Right forelimb (tissue), 1 donor: ENCODE measurements at places on chromosomes 11 and 22.
A peak's percentile ranks its signal among the peaks of the same experiment; 100 is the strongest.

DNA sequence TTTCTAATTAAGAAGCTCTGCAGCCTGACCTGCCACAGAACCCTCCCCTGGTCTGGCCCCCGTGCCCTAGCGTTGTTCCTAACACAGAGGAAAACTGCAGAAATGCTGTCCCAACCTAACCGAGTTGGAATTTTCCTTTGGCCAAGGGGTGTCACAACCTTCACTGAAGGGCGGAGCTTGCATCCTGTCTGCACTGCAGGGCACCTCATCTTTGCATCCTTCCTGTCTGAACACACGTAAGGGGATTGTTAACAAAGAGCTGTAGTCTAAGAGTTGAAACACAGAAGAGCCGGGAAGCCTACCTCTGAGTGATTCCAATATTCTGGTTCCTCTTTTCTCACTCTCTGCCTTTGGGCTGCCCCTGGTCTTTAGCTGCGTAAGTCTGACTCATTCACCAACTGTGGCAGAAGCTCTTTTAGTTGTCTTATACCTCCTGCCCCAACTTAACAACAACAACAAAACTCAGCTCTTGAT, 1.6 kb downstream of the DIXDC1 start:
- DNase-seq: no peak

DNA sequence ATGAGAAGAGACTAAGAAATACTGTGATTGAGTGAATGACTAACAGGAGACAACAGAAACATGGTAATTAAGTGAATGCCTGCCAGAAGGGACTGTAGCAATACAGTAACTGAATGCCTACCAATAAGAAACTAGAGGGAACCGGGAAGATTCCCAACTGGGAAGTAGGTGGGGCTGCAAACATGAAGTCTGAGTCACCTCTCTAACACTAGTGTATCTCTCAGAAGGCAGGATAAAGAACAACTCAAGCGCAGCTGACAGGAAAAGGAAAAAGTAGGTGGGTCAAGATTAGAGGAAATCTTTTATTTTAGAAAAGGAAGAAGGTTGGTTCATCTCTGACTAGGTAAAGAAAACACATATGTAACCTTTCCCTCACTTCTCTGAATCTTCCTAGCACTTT, 14.0 kb downstream of the C11orf42 start:
- DNase-seq: no peak

- no peak for DNase-seq
Observed at GRCh38 chr11:125358254-125358840, 137.7 kb downstream of the FEZ1 start.

GRCh38 chr22:45212306-45212709, 28.4 kb downstream of the KIAA0930 start:
- peak; percentile 75 for DNase-seq

GRCh38 chr11:11931461-11932055, 76.9 kb downstream of the DKK3 start:
- no peak for DNase-seq

DNA sequence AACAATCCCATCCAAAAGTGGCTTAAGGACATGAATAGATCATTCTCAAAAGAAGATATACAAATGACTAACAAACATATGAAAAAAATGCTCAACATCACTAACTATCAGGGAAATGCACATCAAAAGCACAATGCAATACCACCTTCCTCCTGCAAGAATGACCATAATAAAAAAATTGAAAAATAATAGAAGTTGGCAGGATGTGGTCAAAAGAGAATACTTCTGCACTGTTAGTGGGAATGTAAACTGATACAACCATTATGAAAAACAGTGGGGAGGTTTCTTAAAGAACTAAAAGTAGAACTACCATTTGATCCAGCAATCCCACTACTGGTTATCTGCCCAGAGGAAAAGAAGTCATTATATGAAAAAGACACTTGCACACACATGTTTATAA, 77.7 kb upstream of the SC5D start:
- DNase-seq: no peak

- DNase-seq: no peak
Observed at GRCh38 chr11:56968524-56968923, 20.2 kb upstream of the OR5AK2 start.

- no peak for DNase-seq
Observed at GRCh38 chr11:71395263-71395560, 53.0 kb downstream of the DHCR7 start.

GRCh38 chr11:73862986-73863385, 13.7 kb downstream of the COA4 start:
- no peak for DNase-seq

GRCh38 chr22:31300896-31301295, 8.6 kb upstream of the PIK3IP1 start:
- DNase-seq: no peak

- DNase-seq: no peak
Observed at GRCh38 chr22:44807232-44807631, 54.9 kb downstream of the ARHGAP8 start.

DNA sequence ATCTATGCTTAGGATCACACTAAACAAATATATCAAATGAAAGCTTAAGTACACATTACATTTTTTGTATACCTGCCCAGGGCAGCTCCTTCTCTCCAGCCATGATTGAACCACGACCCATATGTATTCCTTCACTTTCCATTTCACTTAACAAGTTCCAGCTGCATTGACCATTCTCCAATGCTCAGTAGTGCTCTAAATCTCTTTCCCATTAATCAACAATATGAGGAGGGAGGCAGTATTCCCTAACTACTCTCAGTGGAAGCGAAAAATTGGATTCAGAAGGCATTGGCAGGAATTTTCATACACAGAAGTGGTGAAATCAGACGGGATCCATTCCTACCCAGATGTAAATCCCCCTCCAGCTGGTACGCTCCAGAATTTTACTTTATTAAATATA, 372.0 kb upstream of the LUZP2 start:
- DNase-seq: no peak

DNA sequence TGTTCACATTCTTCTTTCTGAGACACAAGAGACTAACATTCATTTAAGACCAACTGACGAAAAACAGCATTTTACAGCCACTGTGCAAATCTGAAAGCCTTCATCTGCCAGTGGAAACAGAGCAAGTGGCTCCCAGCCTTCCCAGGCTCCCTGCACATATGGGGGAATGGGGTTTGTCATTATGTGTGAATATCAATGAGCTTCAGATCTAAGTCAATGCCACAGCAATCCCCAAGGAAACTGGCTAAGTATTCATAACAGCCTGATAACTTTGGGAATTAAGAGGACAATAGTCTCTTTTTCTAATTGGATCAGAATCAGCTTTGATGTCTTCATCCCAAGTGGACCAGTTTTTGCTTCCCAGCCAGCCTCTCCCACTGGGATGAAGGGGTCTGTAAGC, 66.9 kb downstream of the ABTB2 start:
- peak; percentile 32 for DNase-seq
